COR-L47 (cell line): ENCODE measurements at places on chromosomes 5 and 9.
A peak's percentile ranks its signal among the peaks of the same experiment; 100 is the strongest.

GRCh38 chr5:107533910-107534876 is 136.5 kb downstream of the EFNA5 start:
- peak; percentile 13 for DNase-seq

- peak; percentile 71 for DNase-seq
Measured at GRCh38 chr5:30343707-30344106, 849.8 kb upstream of the CDH6 start.

- DNase-seq = no peak
Measured at GRCh38 chr5:165026971-165027370, 1521.6 kb downstream of the MAT2B start.

DNA sequence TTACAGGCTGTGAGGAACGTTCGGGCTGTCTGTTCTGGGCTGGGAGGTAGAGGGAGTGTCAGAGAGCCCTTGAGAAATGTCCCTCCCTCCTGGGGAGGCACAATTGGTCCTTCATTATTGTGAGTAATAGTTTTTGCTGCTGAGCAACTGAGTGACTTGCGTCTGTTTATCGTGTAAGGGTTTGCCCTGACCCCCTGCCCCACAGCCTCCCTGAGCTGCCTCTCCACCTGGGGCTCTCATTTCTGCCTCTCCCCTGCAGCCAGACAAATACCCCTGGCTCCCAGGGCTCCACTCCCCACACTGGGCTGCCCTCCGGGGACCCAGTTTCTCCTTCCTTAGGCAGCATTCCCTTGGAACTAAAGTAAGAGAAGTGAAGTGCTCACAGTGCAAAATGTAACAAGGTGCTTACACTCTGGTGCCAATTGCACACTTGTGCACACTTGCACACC is 174.9 kb upstream of the MVB12B start:
- peak; percentile 48 for DNase-seq

DNA sequence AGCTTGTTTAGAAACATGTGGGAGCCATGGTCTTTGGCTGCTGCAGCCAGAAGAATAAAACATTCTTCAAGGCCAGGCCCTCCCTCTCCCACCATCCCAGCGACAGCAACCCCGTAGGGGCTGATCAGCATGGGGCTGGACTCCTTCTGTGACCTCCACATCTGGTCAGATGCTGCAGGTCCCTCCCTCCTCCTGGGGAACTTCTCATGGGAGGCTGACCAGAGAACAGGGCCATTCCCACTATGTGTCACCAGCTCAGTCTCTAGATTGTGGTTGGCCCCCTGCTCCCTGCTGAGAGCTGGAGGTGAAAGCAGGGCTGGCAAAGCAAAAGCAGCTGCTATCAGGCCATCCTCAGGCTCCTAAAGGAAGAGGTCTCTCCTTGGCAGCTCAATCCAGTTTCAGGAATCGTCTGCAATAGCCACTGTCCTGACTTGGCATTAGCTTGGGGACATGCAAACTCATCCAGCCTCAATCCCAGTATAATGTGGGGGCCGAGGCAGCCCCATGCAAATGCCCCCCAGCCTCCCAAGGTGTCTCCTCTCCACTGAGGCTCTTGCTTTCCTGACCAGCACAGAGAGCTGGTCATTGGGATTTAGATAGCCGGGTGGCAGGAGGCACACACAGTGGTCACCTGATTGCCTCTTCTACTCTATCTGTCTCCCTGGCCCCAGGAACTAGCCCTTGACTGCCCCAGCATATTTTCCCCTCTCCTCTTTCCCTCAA is 81.5 kb downstream of the NRG2 start:
- no peak for DNase-seq

DNA sequence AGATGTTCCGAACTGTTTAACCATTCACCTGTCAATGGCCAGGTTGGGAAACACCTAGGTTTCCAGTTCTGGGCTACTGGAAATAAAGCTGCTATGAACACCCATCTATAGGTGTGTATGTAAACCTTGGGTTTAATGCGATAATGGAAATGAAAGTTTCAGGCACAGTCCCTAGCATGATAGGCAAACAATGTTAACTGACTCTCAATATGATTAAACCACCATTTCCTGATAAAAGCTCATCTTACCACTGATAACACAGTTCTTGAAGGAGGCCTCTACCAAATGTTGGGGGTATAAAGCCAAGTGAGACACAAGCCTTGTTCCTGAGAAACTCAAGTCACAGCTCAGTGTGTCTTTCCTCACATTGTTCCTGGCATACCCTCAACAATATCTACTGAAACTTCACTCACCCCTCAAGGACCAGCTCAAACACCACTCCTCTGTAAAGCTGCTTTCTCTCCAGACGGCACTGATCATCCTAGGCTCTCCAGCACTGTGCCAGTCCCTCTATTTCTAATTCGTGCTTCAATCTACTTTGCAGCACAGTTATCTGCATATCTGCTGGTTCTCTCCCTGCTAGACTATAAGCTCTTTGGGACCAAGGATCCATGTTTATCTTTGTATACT is 15.8 kb downstream of the RAB14 start:
- no peak for DNase-seq

DNA sequence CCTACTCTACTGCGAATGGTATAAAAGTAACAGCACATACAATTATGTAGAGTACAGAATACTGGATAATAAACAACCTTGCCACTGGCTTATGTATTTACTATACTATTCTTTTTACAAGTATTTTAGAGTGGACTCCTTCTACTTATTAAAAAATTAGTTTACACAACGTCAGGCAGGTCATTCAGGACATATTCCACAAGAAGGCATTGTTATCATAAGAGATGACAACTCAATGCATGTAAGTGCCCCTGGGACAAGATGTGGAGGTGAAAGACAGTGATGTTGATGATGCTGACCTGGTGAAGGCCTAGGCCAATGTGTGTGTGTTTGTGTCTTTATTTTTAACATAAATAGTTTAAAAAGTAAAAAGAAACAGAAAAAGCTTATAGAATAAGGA is 421.7 kb downstream of the CDH12 start:
- DNase-seq = no peak

GRCh38 chr9:94511134-94511954 is 43.5 kb upstream of the PCAT7 start:
- no peak for DNase-seq

GRCh38 chr5:171314728-171315385 is 5.8 kb downstream of the TLX3 start:
- no peak for DNase-seq

GRCh38 chr9:97359147-97359546 is 51.7 kb downstream of the CCDC180 start:
- DNase-seq = no peak

DNA sequence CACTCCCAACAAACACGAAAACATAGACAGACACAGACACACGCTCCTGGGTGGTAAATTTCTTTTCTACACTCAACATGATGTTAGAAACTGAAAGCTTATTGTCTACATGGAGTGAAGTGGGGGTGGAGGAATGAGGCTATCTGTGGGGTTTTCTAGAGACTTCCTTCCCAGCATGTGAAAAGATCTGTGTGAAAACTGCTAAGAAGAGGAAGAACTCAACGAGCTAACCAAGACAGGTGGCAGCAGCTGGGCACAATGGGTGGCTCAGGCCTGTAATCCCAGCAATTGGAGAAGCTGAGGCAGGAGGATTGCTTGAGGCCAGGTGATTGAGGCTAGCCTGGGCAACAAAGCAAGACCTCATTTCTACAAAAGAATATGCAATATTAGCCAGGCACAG is 7.6 kb downstream of the FYB1 start:
- DNase-seq = no peak

- DNase-seq = no peak
Measured at GRCh38 chr9:95025213-95026147, 292.0 kb downstream of the FANCC start.

DNA sequence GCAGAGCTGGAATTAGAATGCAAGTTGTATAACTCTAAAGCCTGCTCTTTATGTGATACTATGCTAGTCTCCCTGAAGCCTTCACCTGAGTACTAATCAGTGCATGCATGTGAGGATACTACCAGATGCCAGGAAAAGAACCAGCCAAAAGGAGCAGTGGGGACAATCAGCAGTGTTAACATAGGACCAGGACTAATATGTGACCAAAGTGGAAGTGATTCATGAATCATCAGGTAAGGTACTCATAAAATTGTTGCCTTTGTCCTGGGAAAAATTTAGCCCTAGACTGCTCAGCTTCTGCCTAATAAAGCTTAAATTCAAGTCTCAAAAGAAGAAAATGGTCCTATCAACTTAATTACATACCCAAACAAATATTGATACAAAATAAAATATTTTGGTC is 13.4 kb upstream of the TSLP start:
- no peak for DNase-seq

GRCh38 chr9:91811024-91811909 is 138.8 kb downstream of the ROR2 start:
- no peak for DNase-seq

DNA sequence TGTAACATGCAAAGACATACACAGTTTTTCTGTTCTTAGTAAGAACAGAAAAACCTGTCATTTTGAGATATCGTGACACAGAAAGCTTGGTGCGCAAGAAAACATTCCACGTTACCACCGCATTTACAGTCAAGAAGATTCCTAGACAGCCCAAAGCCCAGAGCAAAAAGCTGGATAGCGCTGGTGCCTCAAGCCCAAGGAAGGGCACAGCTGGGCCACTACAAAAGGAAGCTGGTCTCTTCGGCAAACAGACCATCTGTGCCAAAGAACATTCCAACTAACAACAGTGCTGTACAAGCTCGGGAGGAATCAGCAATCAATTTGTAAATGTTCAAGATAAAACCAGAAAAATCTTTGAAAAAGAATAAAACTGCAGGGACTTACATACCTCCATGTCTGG is 31.0 kb downstream of the PSMB7 start:
- DNase-seq = no peak

GRCh38 chr9:104853683-104854082 is 74.3 kb downstream of the ABCA1 start:
- DNase-seq = no peak

GRCh38 chr9:38689678-38690077 is 30.3 kb downstream of the FAM240B start:
- peak; percentile 78 for DNase-seq

GRCh38 chr5:180623844-180624243 is 25.6 kb downstream of the FLT4 start:
- DNase-seq = no peak

- DNase-seq = no peak
Measured at GRCh38 chr9:37926737-37927118, 22.8 kb upstream of the SLC25A51 start.

DNA sequence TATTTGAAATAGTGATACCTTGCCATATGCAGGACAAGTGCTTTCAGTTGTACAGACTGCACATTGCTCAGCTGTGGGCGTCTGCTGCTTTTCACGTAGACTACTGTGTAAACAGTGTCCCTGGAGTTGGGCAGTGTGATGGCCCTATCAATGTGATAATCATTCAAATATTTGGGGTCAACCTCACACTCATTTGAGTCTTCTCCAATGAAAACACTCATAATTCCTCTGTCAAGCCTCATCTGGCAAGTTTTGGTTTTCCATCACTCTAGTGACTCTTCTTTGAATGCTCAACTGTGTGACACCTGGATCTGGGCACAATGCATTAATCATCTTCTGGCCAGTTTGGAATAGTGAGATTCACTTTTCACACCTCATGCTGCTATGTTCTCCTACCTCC is 64.4 kb downstream of the UGCG start:
- DNase-seq = peak; percentile 24

DNA sequence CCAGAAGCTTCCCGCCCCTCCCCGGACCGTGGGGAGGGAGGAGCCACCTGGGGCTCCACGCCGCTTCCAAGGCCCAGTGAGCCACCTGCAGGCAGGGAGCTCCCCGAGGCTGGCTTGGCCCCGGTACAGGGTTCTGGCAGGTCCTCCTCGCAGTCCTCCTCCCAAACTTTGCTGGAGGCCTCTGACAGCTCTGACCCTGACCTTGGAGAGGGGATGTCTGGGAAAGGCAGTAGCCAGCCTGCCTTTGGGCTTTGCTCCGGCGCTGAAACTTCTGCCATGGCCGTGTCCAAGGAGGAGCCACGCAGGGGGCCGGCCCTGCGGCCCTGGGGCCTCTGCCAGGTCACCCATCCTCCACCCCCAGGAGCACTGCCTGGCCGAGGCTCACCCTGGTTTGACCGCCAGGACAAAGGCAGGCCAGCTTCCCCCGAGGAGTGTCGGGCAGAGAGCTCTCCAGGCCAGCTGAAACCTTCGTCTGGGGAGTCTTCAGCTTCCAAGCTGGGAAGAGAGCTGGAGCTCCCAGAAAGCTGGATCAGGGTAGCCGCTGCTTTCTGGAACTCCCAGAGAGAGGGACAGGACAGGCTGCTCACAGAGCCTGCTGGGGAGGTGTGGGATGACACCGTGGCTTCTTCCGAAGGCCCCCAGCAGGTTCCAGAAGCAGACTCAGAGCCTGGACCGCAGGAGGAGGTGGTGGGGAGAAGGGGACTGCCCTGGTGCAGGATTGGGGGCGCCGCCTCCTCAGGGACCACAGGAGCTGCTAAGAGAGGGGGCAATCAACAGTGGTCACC is 9.0 kb upstream of the QSOX2 start:
- no peak for DNase-seq

GRCh38 chr9:32672469-32672868 is 37.0 kb upstream of the TAF1L start:
- DNase-seq = no peak
